ENCODE measurements at places on chromosomes 12 and 14.

GRCh38 chr12:89984846-89985245 lies 276.2 kb upstream of the ATP2B1 start:
- no peak for DNase-seq

- no peak for DNase-seq
Measured at GRCh38 chr12:42468921-42469320, 120.6 kb downstream of the PRICKLE1 start.

DNA sequence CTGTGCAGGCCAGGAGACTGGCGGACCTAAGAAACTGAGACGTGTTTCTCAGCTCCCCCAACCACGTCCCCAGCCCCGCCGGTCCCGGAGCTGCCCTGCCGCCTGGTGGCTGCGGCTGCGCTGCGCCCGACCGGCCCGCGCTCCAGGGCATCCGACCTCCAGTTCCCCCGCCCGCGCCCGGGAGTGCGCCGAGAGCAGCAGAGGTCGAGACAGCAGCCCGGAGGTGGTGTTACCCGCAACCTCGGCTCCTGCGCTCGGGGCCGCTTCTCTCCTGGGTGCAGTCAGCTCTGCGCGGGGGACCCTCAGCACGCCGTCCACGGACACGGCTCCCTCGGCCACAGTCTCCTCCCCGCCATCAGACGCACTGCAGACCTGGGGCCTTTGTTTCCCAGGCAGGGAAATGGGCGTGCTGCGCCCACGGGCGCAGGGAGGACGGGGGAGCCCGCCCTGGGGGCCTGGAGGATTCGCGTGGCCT lies 21.6 kb upstream of the GPR132 start:
- DNase-seq: no peak

- no peak for DNase-seq
Measured at GRCh38 chr12:132469423-132469822, 20.5 kb upstream of the FBRSL1 start.

- DNase-seq: no peak
Measured at GRCh38 chr12:92295523-92295922, 149.9 kb upstream of the BTG1 start.

- DNase-seq: no peak
Measured at GRCh38 chr14:71625891-71626701, 306.1 kb upstream of the RGS6 start.

DNA sequence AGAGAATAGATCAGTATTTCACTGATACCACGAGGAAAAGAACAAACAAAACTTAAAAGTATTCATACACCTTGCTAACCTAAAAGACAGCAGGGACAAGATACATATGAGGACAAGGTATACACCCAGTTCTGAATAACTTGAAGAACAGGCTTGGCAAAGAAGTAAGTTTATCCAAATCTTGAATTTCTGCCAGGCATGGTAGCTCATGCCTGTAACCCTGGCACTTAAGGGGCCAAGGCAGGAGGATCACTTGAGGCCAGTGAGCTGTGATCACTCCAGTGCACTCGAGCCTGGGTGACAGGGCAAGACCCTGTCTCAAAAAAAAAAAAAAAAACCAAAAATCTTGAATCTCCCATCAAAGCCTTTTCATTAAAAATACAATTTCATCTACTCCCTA lies 25.0 kb downstream of the EIF2S1 start:
- no peak for DNase-seq

- DNase-seq: no peak
Measured at GRCh38 chr14:100341301-100342031, 18.3 kb downstream of the SLC25A47 start.

DNA sequence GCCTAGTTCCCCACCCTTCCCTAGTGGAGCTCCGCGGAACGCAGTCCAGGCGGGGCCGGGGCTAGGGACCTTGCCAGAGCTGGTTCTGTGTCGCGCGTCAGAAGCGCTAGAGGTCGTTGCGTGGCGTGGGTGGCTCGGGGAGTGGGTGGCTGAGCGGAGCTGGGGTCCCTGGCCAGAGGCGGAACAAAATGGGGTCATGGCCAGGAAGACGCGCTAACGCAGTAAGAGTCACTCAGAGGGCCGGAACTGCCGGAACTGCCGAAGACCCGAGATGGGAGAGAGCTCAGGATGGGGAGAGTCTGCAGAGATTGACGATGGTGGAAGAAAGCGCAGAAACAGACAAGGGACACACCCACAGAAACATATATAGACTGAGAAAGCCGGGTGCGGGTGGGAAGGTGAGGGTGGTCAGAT lies 4.8 kb downstream of the DGKA start:
- DNase-seq: no peak

- no peak for DNase-seq
Measured at GRCh38 chr12:58452546-58452945, 467.8 kb downstream of the LRIG3 start.

- DNase-seq: no peak
Measured at GRCh38 chr14:89165189-89166181, 251.5 kb downstream of the FOXN3 start.

GRCh38 chr14:57847706-57848105 lies 18.2 kb downstream of the SLC35F4 start:
- DNase-seq: no peak

GRCh38 chr14:92516966-92517506 lies 3.5 kb downstream of the RIN3 start:
- no peak for DNase-seq
